HS-5 (cell line): ENCODE measurements at places on chromosomes 11 and 22.

- no peak for DNase-seq
Observed at GRCh38 chr11:33366918-33367317, 109.7 kb downstream of the HIPK3 start.

- no peak for DNase-seq
Observed at GRCh38 chr11:75351791-75352587, 528 bp upstream of the ARRB1 start.

- DNase-seq: no peak
Observed at GRCh38 chr11:34160049-34160721, 54.8 kb downstream of the NAT10 start.

DNA sequence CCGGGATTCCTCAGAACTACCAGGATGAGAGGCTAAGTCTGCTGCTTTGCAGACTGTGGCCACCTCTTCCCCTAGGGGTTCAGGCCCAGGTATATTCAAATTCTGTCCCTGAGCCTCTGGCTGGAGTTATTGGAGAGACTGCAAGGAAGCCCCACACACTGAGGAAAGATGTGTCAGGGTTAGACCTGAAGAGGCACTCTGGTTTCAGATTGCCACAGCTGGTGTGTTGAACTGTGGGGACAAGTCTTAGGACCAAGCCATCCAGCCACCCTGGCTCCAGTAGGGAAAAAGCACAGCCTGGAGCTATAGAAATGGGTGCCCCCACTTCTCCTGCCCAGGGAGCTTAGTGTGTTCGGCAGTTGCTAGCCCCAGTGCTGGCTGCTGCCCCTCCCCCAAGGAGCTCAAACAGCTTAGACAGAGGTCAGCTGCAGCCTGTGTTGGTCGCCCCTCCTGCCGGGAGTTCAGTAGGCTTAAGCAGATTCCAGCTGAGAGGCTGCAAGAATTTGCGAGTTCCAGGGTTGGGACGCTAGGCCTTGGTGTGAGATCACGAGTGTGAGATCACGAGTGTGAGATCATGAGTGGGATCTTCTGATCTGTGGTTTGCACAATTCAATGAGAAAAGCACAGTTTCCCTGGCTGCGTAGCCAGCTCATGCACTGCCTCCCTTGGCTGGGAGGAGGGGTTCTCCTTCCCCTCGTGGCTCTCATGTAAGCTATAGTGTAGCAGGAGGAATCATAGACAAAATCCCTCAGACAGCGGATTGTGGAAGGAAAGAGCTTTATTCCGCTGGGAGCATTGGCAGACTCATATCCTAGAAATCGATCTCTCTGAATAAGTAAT lies 552.1 kb upstream of the CHORDC1 start:
- no peak for DNase-seq

GRCh38 chr11:73317803-73318202 lies 9.7 kb downstream of the ARHGEF17 start:
- no peak for DNase-seq

GRCh38 chr11:133821776-133822175 lies 23.5 kb downstream of the SPATA19 start:
- no peak for DNase-seq

- DNase-seq: peak; percentile 13
Observed at GRCh38 chr11:363948-364761, 5.1 kb upstream of the B4GALNT4 start.

GRCh38 chr11:772429-773390 lies 4.6 kb downstream of the GATD1 start:
- DNase-seq: no peak

GRCh38 chr11:63548178-63548577 lies 11.6 kb downstream of the PLAAT4 start:
- no peak for DNase-seq

GRCh38 chr22:32822179-32822877 lies 20.8 kb downstream of the TIMP3 start:
- DNase-seq: no peak

DNA sequence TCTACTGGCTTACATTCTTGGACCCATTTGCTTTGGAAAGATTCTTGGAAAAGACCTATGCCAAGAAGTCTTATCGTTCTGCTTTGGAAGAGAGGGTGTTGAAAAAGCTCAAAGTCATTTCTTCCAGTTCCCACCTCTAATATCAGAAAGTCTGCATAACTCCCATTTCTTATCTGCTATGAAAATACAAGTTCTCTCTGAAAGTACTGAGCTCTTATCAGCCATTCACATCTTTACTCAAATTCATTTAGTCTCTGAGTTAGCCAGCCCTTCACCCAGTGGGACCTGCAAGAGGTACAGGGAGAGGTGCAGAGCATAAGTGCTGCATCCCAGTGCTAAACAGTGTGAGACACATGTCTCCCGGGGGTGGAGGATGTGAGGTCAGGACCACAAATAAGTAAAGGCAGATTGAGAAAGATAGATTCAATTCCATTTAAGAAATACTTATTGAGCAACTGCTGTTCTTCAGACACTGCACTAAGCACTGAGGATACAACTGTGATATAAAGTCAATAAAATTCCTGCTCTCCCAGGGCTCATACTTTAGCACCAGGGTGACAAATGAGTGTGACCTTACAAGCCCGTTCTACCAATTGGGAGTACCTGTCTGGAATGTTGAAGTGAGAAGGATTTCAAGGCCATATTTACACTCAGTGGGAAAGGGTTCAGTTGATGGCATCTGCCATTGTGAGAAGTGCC lies 76.7 kb downstream of the PISD start:
- no peak for DNase-seq

DNA sequence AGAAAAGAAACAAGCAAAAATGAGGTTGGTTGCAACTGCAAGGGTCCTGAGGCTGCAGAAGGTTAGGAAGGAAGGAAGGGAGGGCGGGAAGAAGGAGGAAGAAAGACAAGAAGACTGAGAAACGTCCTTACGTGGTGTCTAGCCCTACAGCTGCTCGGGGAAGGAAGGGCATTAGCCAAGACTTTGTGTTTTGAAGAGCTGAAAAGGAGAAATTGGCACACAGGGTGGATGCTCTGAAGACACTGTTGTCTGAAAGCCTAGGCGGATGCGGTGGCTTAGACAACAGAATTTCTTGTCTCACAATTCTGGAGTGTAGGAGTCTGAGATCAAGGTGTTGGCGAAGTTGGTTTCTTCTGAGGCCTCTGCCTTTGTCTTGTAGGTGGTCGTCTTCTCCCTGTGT lies 60.7 kb downstream of the MCM5 start:
- DNase-seq: no peak

DNA sequence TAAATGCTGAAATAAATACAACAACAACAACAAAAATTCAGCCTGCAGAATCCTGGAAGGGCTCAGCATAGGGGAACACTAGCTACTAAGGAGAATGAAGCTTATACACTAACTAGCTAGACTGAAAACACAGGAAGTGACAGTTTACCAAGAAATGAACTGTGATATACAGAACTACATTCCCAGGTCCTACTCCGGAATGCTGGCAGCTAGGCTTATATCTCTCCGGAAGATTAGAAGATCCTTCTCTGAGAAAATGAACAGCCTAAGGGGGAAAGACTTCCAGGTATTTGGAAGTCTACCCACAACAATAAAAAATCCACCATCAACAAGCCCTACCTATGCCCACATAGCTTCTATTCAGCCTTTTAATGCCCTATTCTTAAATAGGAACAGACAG lies 31.0 kb downstream of the CCDC34 start:
- no peak for DNase-seq

DNA sequence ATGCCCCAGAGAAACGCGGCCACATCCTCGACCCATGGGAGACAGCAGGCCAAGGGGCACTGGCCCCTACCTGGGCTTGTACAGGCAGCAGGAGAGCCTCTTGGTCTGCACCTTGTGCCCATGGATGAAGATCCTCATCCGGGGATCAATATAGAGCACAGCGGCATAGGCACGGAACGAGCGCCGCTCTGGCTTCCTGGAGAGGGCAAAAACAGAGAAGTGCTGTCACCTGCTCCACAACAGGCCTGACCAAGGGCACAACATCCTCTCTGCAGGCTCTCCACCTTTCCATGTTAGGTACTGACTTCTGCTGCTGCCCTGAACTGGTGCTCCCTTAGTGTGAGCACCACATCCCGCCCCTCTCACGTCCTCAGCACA lies 27.2 kb downstream of the MORC2 start:
- no peak for DNase-seq

DNA sequence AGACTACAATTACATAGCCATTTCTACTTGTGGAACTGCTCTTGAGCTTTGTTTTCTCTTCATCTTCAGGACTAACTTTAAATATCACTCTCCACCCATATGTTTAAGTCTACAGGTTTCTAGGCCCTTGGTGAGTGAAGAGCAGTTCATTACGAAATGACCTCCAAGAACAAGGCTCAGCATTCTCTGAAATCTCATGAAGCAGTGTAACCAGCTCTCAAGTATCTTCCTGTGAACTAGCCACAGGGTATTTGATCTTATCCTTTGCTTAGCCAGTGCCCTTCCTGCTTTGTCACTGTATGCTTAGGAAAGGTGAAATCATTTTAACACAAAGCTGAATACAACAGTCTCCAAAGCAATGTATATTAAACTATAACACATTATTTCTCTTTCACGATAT lies 20.4 kb upstream of the LYVE1 start:
- no peak for DNase-seq

DNA sequence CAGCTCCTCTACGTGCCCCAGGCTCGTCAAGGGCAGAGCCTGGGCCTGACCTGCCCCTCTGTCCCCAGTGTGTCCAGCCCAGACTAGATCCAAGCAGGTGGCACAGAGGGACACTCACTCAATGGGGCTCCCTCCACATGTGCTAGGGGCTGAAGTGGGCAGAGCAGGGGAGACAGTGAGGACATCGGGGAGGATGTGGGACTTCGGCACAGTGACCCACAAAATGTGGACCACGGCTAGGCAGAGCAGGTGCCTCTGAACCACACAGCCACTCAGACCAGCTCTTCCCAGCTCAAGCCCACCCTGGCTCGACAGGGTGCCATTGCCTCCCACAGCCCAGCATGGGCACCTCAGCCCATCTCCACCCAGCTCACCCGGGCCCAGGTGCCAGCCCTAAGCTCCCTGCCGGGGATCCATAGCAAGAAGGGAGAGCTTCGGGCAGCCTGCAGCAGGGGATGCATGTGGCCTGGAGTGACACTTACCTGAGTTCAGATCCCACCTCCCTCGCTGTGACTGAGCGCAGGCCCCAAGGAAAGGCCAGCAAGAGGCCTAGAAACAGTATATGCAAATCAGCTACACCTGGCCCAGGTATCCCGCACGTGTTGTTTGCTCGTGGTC lies 46.9 kb upstream of the RTL6 start:
- no peak for DNase-seq

DNA sequence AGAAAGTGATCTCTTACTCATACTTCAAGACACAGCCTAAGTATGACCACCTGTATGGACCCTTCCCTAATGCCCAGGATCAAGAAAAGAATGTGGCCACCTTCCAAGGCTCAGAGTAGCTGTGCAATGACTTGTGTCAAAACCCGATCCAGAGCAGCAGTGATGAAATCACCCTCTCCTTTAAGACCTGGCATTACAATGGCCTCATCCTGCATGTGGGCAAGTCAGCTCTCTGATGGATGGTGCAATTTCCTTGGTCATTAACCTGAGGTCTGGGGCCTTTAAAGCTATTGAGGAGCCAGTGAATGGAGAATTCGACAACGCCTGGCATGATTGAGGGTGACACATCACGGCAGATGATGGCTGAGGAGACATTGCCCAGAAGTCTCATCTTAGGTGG lies 9.1 kb upstream of the TUBA8 start:
- no peak for DNase-seq

- no peak for DNase-seq
Observed at GRCh38 chr22:47386812-47387510, 624.5 kb downstream of the TBC1D22A start.

- DNase-seq: no peak
Observed at GRCh38 chr22:22855617-22856308, 31.9 kb upstream of the IGLL5 start.

DNA sequence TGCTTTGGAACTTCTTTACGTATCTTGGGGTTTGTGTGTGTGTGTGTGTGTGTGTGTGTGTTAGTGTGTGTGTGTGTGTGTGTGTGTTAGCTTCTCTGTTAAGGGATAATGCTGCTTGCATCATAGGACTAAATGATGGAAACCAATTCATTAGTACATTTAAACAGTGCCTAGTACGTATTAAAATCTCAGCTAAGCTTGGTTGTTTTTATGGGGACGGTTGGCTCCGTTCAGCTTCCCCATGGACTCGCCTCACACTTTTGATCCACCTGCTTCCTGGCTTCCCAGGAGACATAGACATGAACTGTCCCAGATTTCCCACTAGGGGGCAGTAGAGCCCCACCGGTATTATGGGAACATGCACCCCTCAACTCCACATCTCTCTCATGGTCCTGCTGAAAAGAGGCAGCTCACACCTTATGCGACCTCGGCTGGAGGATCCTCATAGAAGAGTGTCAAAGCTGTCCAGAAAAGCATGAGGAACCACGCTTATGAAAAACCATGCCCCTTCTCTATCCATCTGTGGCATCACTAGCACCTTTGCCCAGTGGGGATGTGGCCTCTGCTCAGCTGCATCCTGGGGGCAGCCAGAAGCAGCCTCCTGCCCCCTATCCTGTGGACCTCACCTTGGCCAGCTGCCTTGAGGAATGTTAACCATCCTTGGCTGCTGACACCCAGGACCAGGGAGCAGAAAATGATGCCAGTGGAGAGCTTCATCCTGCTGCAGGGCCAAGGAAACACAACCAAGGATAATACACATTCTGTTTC lies 9.7 kb upstream of the SAAL1 start:
- DNase-seq: peak; percentile 29

DNA sequence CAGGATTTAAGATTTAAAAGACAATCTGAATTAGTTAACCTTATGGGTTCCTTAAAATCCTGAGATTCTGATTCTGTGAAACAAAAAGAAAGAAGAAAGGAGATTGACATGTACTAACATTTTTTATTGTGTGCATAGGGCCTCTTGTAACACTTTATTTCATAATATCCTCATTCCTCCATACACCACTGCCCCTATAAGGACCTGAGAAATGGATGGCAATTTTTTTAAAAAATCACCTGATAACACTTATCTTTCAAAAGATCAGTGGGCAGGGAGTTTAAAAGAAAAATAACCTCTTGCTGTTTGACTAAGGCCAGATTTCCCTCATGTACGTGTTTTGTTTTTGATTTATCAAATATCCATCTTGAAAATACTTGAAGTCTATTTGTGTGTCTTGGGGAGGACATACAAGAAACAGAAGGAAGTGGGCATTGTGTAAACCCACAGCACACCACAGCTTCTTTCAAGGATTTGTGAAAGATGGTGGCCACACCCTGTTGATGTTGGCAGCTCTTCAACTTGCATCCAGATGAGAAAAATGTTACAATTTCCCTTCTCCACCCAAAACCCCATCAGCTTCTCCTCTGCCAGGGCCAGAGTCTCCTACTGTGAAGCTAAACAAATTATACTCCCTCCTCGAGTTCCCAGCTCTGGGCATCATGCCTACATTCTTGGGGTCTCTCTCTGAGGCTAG lies 35.0 kb upstream of the MPEG1 start:
- peak; percentile 52 for DNase-seq

DNA sequence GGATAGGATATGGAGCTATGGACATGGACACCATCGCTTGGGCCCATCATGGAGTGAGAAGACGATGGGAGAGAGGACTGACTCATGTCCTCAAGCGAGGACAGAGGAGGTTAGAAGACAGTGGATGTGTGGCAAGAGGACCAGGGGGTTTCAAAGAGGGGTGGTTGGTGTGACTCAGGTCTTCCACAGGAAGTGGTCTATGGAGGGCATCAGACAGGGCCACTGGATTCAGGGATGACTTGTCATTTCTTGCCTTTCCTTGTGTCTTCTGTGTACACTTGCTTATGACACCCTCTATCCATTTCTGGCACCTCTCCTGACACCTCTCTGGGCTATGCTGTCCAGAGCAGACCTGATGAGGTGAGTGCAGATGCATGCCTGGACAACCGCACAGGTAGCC lies 115.4 kb downstream of the OSBP2 start:
- no peak for DNase-seq
